Adrenal gland (tissue), 19 donors: ENCODE measurements at places on chromosomes 3 and 15. TPM values are rescaled to one million over a fixed set of nuclear protein-coding genes. Genes with fewer than 3 reads are reported as not detected.

CLDN18 gene
- 0.25 TPM for total RNA-seq

DPPA2 gene
- total RNA-seq, result not detected

GPR171 gene
- 0.41 TPM for total RNA-seq

FES gene
- 28.6 TPM for total RNA-seq

CCR2 gene
- total RNA-seq, result 0.50 TPM

NME9 gene
- 0.46 TPM for total RNA-seq

- no peak overlapping the region for H3K27ac ChIP-seq
- no peak overlapping the region for H3K4me3 ChIP-seq
- no peak for DNase-seq
Measured at GRCh38 chr15:85826756-85827515, 32.2 kb upstream of the KLHL25 start.

- H3K27ac ChIP-seq, result no peak overlapping the region
- H3K36me3 ChIP-seq, result no peaks in the 10 kb centered on the region
- H3K4me3 ChIP-seq, result no peak overlapping the region
- H3K4me1 ChIP-seq, result no peaks in the 10 kb centered on the region
Measured at GRCh38 chr15:96701443-96701842, 370.9 kb downstream of the NR2F2 start.

DNA sequence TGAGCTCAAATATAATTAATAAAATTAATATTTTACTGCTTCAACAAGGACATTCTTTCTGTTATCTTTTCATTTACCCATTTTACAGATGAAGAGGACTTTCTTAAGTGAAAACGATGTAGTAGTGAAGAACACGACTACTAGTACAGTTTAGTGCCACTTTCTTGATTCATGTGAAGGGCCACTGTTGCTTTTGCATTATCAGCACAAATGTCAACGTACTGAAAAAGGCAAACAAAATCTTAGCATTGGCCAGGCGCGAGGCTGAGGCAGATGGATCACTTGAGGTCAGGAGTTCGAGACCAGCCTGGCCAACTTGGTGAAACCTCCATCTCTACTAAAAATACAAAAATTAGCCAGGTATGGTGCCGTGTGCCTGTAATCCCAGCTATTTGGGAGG lies 9.5 kb downstream of the PPP1R14D start:
- no peaks in the 10 kb centered on the region for H3K4me1 ChIP-seq
- no peak overlapping the region for H3K27ac ChIP-seq
- no peaks in the 10 kb centered on the region for H3K36me3 ChIP-seq

- H3K27ac ChIP-seq, result no peak overlapping the region
- DNase-seq, result no peak
- H3K4me1 ChIP-seq, result peaks cover 16% of the 10 kb centered on the region
Measured at GRCh38 chr3:43284171-43284570, 2.2 kb upstream of the SNRK start.

- no peak for DNase-seq
- no peaks in the 10 kb centered on the region for H3K36me3 ChIP-seq
- H3K27ac ChIP-seq, result no peak overlapping the region
- H3K27me3 ChIP-seq, result no peaks in the 10 kb centered on the region
Measured at GRCh38 chr3:49826016-49826415, 12.3 kb upstream of the UBA7 start.

DNA sequence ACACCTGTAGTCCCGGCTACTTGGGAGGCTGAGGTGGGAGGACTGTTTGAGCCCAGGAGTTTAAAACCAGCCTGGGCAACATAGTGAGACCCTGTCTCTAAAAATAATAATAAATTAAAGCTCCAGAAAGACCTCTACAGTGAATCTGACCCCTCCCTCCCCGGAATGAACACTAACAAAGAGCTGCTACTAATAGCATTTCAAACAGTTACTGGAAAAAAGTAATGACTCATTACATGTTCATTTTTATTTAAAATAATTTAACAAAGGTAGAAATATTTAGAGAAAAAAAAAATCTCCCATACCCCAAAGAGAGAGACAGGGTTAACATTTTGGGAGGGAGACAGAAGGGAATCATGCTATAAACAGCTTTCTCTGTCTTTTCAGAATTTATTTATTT lies 2.2 kb upstream of the UBA3 start:
- no peaks in the 10 kb centered on the region for H3K27me3 ChIP-seq
- DNase-seq, result no peak
- no peaks in the 10 kb centered on the region for H3K36me3 ChIP-seq
- no peak overlapping the region for H3K4me3 ChIP-seq
- no peak overlapping the region for H3K27ac ChIP-seq

- no peak overlapping the region for H3K4me3 ChIP-seq
- no peaks in the 10 kb centered on the region for H3K27me3 ChIP-seq
- DNase-seq, result no peak
- H3K27ac ChIP-seq, result no peak overlapping the region
- no peaks in the 10 kb centered on the region for H3K36me3 ChIP-seq
Measured at GRCh38 chr3:139202226-139202958, 141.4 kb upstream of the MRPS22 start.

- H3K36me3 ChIP-seq, result no peaks in the 10 kb centered on the region
- no peaks in the 10 kb centered on the region for H3K4me1 ChIP-seq
- H3K27ac ChIP-seq, result no peak overlapping the region
- H3K4me3 ChIP-seq, result no peak overlapping the region
Measured at GRCh38 chr15:100537331-100537730, 8.6 kb upstream of the CERS3 start.

DNA sequence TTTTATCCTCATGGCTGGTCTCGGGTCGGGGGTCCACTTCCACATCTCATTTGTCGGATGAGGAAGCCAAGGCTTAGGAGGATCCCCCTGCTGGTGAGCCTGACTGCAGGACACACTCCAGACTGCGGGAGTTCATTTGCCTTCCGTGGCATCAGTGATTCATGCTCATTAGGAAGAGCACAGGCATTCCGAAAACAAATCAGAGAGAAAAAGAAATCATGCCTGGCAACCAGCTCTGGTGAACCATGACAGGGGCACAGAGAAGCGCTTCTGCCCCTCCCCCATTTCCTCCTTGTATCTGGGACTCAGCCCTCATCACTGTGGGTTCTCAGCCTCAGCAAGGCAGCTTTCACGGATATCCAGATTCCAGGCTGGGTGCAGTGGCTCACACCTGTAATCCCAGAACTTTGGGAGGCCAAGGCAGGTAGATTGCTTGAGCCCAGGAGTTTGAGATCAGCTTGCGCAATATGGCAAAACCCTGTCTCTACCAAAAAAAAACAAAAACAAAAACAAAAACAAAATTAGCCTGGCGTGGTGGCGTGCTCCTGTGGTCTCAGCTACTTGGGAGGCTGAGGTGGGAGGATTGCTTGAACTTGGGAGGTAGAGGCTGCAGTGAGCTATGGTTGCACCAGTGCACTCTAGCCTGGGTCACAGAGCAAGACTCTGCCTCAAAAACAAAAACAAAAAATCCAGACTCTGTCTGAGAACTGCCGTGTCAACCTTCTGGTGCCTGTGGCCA lies 28.4 kb downstream of the IRAK2 start:
- no peak overlapping the region for H3K4me3 ChIP-seq
- no peaks in the 10 kb centered on the region for H3K36me3 ChIP-seq
- H3K4me1 ChIP-seq, result peaks cover 71% of the 10 kb centered on the region
- peak; percentile 57 for DNase-seq

DNA sequence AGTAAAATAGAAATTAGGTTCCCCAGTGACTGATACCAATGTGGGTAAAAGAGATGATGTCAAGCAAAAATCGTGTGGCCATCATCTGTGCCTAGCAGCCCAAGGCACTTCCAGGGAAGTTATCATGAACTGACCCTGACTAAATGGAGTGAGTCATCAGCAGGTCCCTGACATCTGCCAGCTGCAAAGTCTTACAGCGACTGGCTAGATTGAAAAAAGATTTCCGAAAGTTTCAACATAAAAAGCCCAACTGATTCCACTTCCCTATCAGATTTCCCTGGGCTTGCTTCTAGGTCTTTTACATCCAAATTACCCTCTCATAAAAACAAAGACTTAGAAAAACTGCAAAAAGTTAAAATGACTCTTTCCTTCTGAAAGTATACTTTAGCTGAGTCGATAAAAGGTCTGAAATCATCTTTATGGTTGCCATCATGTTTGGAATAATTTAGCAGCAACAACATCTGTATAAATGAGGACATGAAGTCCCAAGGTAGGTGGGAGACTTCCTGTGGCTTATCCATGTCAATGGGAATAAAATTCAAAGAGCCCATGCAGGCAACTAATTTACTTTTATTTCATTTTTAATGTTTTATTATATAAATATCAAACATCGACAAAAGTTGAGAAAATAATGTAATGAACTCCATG lies 342.8 kb downstream of the ERC2 start:
- peak; percentile 85 for DNase-seq
- peaks cover 5% of the 10 kb centered on the region for H3K4me1 ChIP-seq
- H3K27me3 ChIP-seq, result no peaks in the 10 kb centered on the region
- no peaks in the 10 kb centered on the region for H3K36me3 ChIP-seq

DNA sequence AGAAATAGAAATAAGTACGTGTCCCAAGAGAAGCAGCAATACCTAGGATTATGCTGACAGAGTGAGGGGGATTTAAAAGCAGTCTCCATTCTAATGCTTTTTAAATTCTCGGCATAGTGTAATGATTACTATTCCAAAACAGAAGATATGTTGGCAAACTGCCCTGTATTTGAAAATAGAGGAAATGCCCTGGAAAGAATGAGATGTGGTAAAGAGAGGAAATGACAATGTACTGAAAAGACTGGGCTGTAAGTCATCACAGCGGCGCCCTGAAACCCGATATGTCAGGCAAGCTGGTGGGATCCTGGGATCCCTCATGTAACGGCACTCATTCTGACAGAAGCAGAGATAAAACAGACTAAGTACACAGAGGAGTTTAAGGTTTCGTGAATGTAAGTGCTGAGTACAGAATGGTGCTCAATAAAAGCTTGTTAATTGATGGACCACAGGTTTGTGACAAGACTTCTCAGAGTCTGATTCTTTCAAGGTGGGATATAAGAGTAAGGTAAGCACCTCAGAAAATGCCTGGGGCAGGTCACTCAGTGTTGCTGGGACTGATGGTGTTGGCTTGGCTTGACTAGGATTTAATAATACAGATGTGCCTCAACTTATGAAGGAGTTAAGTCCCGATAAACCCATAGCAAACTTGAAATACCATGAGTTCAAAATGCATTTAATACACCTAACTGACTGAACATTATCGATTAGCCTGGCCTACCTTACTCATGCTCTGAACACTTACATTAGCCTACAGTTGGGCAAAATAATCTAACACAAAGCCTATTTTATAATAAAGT lies 91.4 kb downstream of the NFKBIZ start:
- DNase-seq, result peak; percentile 34
- no peaks in the 10 kb centered on the region for H3K36me3 ChIP-seq
- no peaks in the 10 kb centered on the region for H3K27me3 ChIP-seq
- no peak overlapping the region for H3K27ac ChIP-seq

- H3K4me1 ChIP-seq, result no peaks in the 10 kb centered on the region
- no peak overlapping the region for H3K4me3 ChIP-seq
- no peaks in the 10 kb centered on the region for H3K27me3 ChIP-seq
- DNase-seq, result no peak
- no peak overlapping the region for H3K27ac ChIP-seq
Measured at GRCh38 chr3:21142949-21143348, 608.1 kb downstream of the ZNF385D start.

GRCh38 chr15:94671858-94672532 lies 440.6 kb downstream of the MCTP2 start:
- H3K4me1 ChIP-seq, result no peaks in the 10 kb centered on the region
- H3K27me3 ChIP-seq, result no peaks in the 10 kb centered on the region
- no peak for DNase-seq
- no peak overlapping the region for H3K4me3 ChIP-seq

DNA sequence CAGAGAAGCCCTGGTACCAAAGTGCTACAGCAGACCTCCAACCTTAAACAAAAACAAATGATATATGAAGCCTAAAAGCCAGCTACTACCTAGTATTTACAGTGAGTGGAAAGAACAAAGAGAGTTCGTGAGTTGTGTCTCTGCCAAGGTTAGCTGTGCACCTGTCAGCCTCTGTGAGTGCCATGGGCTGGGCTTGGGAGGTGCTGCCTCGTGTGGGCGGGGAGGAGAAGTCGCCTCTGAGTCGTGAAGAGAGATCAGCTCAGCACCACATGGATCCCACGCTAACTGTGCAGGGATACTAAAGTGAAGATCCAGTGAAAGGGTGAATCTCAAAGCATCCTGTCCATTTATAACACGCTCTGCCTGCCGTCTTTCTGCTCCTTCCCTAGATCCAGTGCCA lies 101.9 kb downstream of the CHDH start:
- no peak overlapping the region for H3K27ac ChIP-seq
- no peaks in the 10 kb centered on the region for H3K36me3 ChIP-seq
- H3K4me1 ChIP-seq, result no peaks in the 10 kb centered on the region

DNA sequence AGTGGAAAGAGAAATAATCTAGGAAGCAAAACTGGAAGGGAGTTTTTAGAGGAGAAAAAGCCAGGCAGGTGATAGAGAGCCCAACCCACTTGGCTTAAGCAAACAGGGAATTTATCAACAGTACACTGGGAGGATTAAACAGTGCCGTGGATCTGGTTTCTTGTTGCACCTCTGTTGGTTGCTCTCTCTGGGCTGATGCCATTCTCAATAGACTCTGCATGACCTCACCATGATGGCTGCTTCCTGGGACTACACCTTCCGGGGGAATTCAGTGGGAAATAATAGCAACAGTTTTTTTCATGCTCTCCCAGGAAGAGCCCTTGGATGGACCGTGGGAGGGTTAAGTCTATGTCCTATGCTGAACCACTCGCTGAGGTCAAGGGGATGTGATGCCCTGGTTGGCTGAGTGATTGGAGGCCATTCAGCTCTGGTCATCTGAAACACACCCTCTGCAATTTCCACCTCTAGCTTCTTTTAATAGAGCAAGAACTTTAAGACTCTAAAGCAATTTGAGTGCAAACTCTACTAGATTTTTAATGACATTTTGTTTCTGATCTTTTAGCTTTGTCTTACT lies 74.2 kb downstream of the EPHB1 start:
- H3K36me3 ChIP-seq, result no peaks in the 10 kb centered on the region
- H3K4me3 ChIP-seq, result no peak overlapping the region
- no peak for DNase-seq
- no peaks in the 10 kb centered on the region for H3K4me1 ChIP-seq
- H3K27me3 ChIP-seq, result no peaks in the 10 kb centered on the region
- H3K27ac ChIP-seq, result no peak overlapping the region

DNA sequence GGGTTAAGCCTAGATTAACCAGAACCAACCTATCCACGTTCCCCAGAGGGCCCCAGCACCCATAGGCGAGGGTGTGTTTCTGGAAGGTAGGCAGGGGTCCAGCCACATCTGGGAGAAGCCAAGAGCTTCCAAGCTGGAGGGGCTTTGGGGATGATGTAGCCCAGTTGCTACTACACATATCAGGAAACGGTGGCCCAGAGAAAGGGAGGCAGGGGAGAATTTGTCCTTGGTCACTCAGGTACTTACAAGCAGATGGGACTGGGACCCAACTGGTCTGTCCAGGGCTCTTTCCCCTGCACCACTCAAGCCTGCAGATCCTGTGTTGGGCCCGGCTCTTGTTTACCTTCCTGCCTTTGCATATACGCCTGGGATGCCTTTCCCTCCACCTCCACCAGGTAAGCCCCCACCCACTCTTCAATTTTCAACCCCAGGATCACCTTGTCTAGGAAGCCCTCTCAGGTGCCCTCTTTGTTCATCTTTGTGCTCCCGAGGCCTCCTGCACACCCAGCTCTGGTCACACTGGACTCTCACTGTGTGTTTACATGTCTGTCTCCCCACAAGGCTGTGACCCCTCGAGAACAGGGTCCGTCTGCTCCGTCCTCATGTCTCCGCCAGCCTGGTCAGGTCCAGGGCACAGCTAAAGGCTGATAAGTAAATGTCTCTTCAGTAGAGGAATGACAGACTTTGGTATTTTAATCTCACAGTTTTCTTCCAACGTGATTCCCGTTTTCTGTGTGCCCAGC lies 204.4 kb upstream of the LINGO1 start:
- no peaks in the 10 kb centered on the region for H3K27me3 ChIP-seq
- no peak overlapping the region for H3K4me3 ChIP-seq
- H3K27ac ChIP-seq, result no peak overlapping the region
